ENCODE measurements at places on chromosomes 13 and 19. TPM values are rescaled to one million over a fixed set of nuclear protein-coding genes. Genes with fewer than 3 reads are reported as not detected.
A peak's percentile ranks its signal among the peaks of the same experiment; 100 is the strongest.

FOXA3 gene
- not detected for total RNA-seq

NFIC gene
- 17.5 TPM for total RNA-seq

GAPDHS gene
- not detected for total RNA-seq

KLF1 gene
- not detected for total RNA-seq

FUT3 gene
- 0.49 TPM for total RNA-seq

ANKRD27 gene
- total RNA-seq: 15.2 TPM

PDE4C gene
- 0.71 TPM for total RNA-seq

TMEM161A gene
- 9.4 TPM for total RNA-seq

SELENOV gene
- total RNA-seq: not detected

SOX1 gene
- total RNA-seq: not detected

CD70 gene
- total RNA-seq: 1.7 TPM

VSTM2B gene
- not detected for total RNA-seq

CGB3 gene
- not detected for total RNA-seq

HS6ST3 gene
- total RNA-seq: not detected

- DNase-seq: peak; percentile 94
Observed at GRCh38 chr19:41308450-41309179, 1.4 kb upstream of the CCDC97 start.

DNA sequence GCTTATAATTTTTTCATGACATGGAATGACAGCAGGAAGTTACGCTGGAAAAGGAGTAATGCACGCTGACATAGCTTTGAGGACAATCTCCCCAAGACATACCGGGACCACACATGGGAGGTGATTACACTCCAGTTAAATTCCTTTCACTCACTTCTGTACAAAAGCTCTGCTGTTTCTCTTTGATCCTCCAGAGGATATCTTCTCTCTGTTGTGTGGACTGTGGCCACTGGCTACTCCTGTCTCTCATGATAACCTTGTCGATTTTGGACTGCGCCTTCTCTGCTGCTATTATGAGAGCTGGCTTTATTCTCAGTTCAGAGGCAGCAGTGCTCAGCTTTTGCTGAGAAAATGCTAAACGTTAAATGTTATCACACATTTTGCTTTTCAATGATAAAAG is 464.6 kb downstream of the FGF9 start:
- DNase-seq: no peak

- no peak for DNase-seq
Observed at GRCh38 chr19:49635530-49636232, 4.3 kb downstream of the RRAS start.

DNA sequence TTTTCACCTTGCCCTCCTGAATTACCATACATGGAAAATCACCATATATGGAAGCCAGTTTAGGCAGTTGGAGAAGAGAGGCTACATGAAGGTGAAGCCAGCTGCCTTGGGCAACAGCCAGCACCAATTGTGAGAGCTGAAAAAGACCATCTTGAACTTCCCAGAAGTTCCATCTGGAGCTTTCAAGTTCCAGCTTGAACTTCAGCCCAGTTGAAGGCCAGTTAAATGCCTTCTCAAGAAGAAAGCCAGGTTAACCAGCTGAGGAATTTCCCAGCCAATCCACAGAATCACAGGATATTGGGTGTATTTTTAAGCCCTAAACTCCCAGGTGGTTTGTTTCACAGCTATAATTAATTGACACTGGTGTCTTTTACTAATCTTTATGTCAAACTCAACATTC is 713.6 kb upstream of the MIR17HG start:
- DNase-seq: no peak

DNA sequence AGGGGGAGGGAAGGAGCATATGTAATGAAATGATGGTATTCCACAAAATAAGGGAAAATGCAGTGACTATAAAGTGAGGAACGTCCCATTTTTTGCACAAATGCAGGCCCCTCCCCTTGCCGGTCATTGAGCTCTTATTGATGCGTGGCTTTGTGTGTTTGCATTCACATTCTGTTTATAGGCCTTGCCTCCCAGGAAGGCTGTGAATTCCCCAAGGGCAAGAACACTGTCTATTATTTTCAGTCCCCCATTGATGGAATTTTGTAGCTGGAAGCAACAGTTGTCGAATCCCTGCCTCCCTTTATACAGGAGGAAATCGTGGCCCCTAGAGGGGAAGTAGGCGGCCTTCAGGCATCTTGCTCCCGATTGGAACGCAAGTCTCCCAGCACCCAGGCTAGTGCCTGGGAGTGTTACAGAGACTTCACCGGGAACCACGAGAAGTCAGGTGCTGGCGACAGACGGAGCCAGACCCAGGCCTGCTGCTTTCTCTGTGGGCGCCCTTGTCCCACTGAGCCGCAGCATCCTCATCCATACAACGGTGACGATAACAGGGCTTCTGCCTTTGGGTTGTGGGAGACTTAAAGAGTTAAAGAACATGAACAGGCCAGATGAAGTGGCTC is 6.9 kb downstream of the SBSN start:
- DNase-seq: no peak

DNA sequence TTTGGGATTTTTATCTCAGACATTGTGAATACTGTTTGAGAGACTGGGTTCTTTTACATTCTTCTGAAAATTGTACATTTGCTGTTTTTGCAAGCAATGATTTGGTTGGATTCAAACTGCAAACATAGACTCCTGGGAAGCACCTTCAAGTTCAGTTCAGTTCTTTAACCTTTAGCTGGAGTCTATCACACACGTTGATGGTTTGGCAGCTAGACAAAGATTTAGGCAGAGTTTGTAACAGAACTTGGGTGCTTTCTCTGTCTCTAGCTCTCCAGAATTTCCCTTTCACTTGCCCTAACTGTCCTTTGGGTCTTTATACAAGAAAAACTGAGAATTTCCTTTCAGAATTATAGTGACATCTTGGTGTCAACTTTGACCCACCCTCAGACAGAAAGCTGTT is 556.6 kb downstream of the DIAPH3 start:
- no peak for DNase-seq

DNA sequence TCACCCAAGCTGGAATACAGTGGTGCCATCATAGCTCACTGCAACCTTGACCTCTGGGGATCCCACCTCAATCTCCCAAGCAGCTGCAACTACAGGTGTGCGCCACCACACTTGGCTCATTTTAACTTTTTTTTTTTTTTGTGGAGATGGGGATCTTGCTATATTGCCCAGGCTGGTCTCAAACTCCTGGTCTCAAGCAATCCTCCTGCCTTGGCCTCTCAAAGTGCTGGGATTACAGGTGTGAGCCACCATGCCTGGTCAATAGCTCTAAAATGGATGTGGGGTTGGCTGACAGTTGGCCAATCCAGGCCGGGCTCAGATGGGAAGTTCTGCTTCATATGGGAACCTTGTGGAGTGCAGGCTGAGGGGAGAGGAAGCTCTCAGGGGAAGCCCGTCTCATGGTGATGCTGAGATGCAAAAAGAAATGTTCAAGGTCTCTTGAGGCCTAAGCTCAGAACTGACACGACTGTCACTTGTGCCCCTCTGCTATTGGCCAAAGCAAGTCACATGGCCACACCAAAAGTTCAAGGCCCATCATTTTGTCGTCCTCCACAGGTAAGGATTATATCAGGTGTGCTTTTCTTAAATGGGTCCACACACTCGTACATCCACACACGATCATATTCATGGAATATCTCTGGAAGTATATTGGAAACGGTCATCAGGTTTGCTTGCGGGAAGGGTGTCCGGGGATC is 6.8 kb upstream of the KLC3 start:
- no peak for DNase-seq

- DNase-seq: no peak
Observed at GRCh38 chr19:33532859-33533460, 11.4 kb upstream of the PEPD start.

DNA sequence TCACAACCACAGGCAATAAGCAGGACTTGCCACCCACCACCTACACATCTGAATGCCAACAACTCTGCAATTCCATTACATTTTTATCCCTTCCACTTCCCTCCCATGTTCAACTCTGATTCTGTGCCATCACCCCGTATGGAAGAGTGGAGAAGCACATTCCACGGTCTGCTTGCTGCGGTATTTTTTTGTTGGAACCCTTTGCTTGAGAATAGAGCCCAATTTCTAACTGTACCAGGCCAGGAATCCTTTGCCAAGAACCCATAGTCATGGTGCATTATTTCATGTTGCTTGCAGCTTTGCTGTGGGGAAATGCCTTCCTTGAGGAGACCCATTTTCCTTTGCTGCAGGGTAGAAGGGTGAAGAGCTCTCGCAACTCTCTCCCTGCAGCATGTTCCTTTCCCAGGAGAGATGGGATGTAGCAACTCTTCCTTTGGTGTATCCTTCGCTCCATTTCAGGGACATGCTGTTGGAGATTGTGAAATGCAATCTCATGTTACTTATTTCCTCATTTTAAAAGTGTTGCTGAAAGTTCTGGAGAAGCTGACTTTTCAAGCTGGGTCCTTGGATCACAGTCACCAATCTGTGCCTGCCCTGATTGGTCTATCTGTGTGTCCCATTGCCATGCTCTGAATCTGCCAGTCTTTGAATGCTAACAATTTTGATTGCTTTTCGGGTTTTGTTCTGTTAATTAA is 69.8 kb upstream of the STARD13 start:
- DNase-seq: no peak

DNA sequence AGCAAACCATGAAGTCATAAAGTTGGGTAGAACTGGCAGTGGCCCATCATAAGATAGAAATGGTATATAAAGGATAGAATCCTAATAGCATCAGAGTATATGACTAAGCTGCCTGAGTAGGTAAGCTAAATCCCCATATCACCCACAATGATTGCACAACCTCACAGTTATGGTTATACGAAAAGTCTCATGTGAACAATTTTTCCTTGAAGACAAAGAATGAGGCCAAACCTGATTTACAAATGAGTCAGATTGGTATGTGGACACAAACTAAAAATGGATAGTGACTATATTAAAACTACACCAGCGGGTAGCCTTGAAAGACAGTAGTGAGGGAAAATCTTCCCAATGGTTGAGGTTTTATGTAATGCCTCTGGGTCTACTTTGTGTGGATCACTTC is 40.9 kb upstream of the UFM1 start:
- no peak for DNase-seq

- no peak for DNase-seq
Observed at GRCh38 chr13:102698649-102698980, 3.8 kb upstream of the METTL21C start.

GRCh38 chr13:79285159-79285558 is 120.9 kb downstream of the RBM26 start:
- DNase-seq: no peak

- no peak for DNase-seq
Observed at GRCh38 chr13:113141601-113141970, 16.9 kb upstream of the PROZ start.

DNA sequence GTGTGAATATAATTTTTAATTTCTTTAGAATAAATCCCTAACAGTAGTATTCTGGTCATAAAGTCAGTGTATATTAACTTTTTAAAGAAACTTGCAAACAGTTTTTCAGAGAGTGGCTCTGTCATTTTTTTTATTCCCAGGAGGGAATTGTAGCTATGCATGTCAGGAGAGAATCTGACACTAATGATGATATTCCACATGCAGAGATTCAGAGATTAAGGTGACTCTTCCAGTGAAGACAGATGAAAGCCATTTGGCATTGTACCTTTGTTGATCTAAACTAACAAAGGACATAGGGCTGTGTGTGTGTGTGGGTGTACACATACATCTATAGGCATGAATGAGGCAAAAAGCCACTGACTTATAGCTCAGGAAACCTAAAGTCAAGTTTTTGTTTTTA is 99.9 kb downstream of the TNFSF13B start:
- DNase-seq: no peak

DNA sequence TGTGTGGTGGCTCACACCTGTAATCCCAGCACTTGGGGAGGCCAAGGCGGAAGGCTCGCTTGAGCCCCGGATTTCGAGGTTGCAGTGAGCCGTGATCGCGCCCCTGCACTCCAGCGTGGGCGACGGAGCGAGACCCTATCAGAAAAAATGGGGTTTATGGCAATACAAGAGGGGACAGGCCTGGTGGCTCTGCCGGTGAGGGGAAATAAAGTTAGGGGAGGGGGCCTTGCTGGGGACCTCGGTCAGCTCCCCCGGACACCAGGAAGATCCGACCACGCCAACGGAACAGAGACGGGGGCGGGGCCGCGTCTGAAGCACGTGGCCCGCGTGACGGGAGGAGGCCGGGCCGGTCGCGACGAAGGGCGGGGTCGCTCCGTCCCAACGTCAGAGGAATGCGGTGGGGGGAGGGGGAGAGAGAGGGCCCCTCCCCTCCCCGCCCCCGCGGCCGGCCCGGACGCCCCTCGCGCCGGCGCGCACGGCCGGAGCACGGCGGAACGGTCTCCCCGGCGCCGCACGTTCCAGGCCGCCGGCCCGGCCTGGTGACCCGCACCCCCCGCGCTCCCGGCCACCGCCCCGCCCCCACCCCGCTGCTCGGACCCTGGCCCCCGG is 1.9 kb upstream of the HNRNPL start:
- peak; percentile 95 for DNase-seq

DNA sequence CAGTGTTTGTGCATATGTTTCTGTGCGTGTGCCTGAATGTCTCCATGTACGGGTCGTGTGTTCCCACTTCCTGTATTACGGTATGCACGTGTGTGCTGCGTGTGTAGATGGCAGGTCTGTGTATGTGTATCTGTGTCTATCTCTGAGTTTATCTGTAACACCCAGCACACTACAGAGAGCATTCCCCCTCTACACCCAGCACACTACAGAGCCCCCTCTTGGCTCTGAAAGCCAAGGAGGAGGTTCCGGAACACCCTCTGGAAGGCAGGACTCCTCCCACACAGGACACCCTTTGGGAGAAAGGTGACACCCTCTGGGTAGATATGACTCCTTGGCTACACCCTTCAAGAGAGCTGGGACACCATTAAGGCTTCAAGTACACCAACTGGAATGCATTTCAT is 2.1 kb upstream of the ERFL start:
- no peak for DNase-seq

DNA sequence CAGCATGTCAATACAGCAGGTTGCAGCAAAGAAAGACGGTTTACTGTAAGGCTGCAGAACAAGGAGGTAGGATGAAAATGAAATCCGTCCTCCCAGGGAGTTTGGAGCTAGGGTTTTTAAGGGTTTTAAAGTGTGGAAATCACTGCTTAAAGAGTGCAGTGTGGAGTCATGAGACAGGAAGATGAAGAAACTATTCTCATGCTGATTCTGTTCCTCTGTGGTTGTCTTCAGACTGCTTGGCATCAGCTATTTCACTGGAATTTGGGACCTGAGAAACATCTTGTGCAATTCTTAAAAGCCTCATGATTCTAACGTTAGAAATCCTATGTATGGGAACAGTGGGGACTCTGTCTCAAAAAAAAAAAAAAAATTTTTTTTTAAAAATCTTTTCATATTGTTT is 11.4 kb downstream of the ZNF331 start:
- DNase-seq: no peak

GRCh38 chr19:34135054-34135800 is 37.1 kb upstream of the LSM14A start:
- DNase-seq: peak; percentile 7

DNA sequence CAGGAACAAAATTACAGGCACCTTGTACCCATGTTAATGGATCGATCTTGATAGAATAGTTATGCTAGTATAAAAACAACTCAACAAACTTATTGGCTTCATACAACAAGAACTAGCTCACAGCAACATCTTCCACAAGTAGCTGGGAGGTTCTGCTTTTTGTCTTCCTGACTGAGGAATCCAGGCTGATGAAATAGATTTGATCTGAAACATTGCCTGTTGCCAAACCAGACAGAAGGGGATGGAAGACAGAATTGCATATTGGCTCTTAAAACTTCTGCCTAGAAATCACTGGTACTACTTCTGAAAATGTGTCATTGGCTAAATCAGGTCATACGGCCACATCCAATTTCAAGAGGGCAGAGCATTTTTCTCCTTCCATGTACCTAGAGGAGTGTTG is 267.3 kb downstream of the RFC3 start:
- DNase-seq: no peak

GRCh38 chr19:49954933-49955332 is 6.0 kb downstream of the SIGLEC11 start:
- DNase-seq: no peak

- DNase-seq: peak; percentile 49
Observed at GRCh38 chr19:45591004-45591637, 6.5 kb upstream of the OPA3 start.

All from CD8-positive, alpha-beta T cell (primary cell).